Activated CD4-positive, alpha-beta T cell treated with anti-CD3 and anti-CD28 coated beads, Interleukin-2, amount 10 ng/mL, durations not matched to agents 24 days and 14 days (primary cell): ENCODE measurements at places on chromosomes 6 and 20. TPM values are rescaled to one million over a fixed set of nuclear protein-coding genes. Genes with fewer than 3 reads are reported as not detected.

ACTL10 gene
- 3.7 TPM in 2 replicates for total RNA-seq

ZNF292 gene
- 61.2 and 63.7 TPM in 2 replicates for total RNA-seq

PNLDC1 gene
- 0.40 and 0.97 TPM in 2 replicates for total RNA-seq

OR2H1 gene
- total RNA-seq: not detected in 2 replicates

MAS1 gene
- not detected in 2 replicates for total RNA-seq

CALHM6 gene
- total RNA-seq: 24.8 and 30.7 TPM in 2 replicates

DNA sequence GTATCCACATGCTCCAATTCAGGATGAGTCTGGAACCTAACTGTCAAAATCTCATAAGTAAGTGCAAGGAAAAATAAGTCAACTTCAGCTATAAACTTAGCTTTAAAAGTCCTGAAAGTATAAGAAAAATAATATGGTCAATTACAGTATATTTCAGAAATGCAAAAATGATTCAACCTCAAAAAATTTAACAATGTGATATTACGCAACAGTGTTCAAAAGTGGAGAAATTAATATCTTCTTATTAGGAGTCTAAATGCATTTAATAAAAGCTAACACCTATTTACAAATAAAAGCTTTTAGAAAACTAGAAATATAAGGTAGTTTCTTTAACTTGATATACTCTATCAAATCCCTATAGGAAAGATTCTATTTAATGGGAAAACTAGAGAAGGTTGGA is 111.2 kb upstream of the OPRM1 start:
- DNase-seq: no peak

DNA sequence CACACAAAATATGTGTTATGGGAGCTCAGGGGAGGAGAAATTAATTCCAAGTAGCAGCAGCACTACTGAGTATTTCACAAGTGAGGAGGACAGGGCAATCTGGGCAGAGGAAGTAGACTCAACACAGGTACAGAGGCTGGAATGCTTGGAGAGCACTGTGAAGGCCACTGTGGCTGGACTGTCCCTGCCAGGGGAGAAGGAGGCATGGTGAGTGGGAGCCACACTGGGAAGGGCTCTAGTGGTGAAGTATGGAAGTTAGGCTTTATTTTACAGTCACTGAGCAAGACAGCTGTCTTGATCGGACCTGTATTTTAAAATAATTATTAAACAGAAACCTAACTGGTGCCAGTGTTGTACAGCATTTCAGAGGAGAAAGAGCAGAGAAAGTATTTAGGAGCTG is 28.8 kb downstream of the FAM229B start:
- no peak for DNase-seq

GRCh38 chr6:133768656-133769295 is 120.1 kb upstream of the TCF21 start:
- DNase-seq: no peak

DNA sequence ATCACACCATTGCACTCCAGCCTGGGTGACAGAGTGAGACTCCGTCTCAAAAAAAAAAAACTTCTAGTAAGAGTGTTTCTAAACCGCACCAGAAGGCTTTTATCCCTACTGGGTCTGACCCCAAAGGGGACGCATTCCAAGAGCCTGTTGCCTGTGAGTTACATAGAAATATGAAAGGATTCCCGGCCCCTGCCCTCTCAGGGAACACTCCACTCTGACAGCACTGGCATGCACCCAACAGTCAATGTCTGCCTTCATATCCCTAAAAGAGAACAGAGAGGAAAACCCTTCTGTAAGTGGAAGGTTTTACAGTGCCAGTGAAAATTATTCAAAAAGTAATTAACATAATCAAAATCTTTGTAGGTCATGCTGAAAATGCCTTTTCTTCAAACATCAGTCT is 117.1 kb upstream of the PTPRT start:
- DNase-seq: no peak

GRCh38 chr20:7207186-7207798 is 439.8 kb downstream of the BMP2 start:
- DNase-seq: no peak

GRCh38 chr6:23445157-23445710 is 680.8 kb upstream of the NRSN1 start:
- no peak for DNase-seq

- DNase-seq: no peak
Observed at GRCh38 chr20:24968278-24968800, 19.3 kb downstream of the CST7 start.

DNA sequence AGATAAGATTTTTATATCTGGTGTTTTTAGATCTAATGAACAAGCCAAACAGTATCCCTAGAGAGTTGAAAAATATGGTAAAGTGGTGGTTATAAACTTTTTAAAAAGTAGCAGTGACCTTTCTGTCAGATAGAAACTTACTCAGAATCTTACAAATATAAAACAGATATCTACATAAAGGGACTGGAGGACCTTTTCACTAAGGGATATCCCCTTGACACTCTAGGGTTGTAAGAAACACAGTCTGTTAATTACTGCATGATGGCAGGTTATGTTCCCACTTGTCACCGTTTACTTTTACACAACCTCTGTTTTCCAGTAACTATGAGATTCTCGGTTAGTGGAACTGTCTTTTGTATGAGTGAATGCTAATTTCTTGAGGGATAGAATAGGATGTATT is 11.5 kb downstream of the CFAP206 start:
- DNase-seq: no peak

GRCh38 chr6:168150551-168151320 is 71.7 kb upstream of the FRMD1 start:
- DNase-seq: no peak

- DNase-seq: no peak
Observed at GRCh38 chr6:83190626-83191025, 2.4 kb downstream of the PGM3 start.

- DNase-seq: no peak
Observed at GRCh38 chr6:161107779-161108730, 116.5 kb downstream of the MAP3K4 start.

GRCh38 chr6:33979750-33980149 is 166.1 kb downstream of the GRM4 start:
- DNase-seq: no peak

- no peak for DNase-seq
Observed at GRCh38 chr6:11335826-11336225, 103.4 kb upstream of the NEDD9 start.

- DNase-seq: no peak
Observed at GRCh38 chr6:108123481-108123929, 42.3 kb upstream of the NR2E1 start.

- DNase-seq: no peak
Observed at GRCh38 chr20:53961527-53961926, 108.9 kb downstream of the BCAS1 start.
